Lung microvascular endothelial cell (primary cell): ENCODE measurements at places on chromosomes 12 and 14. TPM values are rescaled to one million over a fixed set of nuclear protein-coding genes. Genes with fewer than 3 reads are reported as not detected.

UNC79 gene
- under 0.01 TPM in 1 of 2 replicates, not detected in the other for total RNA-seq

DNA sequence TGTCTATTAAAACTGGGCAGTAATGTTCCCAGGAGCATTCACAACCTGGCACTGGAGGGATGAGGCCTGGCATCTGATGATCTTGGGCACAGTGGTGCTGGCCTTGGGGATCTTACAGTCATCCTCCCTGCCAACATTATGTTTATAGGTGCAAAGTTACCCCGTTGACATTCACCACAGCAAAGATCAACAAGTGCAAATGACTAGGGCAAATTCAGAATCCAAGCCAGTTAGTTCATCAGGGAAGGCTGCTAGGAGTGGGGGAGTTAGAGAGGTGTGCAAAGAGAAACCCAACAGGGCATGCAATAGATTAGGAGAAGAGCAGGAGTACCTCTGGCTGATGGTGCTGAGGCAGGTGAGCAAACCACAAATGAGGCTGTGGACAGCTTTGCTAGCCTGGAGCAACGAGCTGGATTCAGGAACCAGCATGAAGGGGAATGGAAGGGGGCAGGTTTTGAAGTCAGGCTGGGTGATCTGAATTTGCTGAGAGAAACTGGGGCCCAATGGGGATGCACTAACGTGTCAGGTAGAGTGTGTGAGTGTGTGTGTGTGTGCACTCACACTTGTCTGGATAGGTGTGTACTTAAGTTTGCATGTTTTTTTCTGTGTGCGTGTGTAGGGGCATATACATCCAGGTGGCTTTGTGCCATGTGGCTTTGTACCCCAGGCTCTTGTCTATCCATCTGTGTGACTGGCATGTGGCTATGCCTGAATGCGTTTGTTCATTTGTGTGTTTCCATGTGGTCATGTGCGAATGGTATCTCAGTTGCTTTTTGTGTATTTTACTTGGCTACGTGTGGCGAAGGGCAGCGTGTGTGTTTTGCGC lies 1.6 kb downstream of the CISTR start:
- no peak for DNase-seq

GRCh38 chr12:74539261-74539660 lies 1.6 kb downstream of the ATXN7L3B start:
- DNase-seq: no peak

FAM181A gene
- not detected in 2 replicates for total RNA-seq

HOXC11 gene
- total RNA-seq: not detected in 2 replicates

- DNase-seq: peak; percentile 77
These were observed 19.8 kb downstream of the ZBTB42 start for GRCh38 chr14:104820669-104821228.

- DNase-seq: peak; percentile 62
These were observed 8.0 kb upstream of the SLC17A8 start for GRCh38 chr12:100348657-100349454.
